Activated T-cell treated with anti-CD3 and anti-CD28 coated beads for 24 hours (primary cell): ENCODE measurements at places on chromosomes 7 and 10.

DNA sequence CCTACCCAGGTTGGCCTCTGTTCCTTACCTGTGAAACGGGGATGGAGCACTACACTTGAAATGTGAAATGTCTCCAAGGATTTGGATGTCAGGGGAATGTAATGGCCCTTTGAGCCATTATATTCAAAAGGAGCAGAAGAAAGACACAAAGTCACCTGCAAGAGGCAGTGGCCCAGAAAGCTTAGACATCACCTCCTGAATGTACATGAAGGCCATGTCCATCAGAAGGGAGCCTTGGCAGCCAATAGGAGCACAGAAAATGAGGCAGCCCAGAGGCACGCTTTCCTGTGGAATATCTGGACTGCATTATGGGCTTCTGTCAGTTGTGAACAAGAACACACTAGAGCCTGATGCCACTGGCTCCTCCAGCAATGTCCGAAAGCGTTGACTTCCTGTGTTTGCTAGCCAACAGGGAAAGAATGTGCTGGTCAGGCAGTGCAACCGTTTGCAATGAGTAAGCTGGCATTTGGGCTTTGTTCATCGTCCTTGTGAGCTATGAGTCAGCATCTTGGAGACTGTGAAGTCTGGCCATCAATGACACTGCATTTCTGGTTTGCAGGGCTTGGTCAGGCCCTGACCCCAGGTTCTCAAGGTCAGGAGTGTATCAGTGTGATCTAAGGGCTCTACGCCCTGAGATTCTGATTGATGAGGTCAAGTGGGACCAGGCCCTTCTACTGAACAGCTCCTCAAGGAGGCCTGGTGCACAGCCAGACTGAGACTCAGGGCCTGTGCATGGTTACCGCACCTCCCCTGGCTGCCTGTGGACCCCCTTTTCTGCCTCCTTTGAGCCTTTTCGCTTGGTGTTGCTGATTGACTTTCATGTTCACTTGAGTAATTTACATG, 222.4 kb downstream of the RPS24 start:
- DNase-seq = no peak

- DNase-seq = no peak
These were observed 87.8 kb downstream of the HDAC9 start for GRCh38 chr7:18583305-18583704.

- DNase-seq = no peak
These were observed 336.0 kb downstream of the PLXNA4 start for GRCh38 chr7:132240262-132240661.

GRCh38 chr10:99443500-99443899, 13.1 kb upstream of the GOT1 start:
- DNase-seq = no peak

DNA sequence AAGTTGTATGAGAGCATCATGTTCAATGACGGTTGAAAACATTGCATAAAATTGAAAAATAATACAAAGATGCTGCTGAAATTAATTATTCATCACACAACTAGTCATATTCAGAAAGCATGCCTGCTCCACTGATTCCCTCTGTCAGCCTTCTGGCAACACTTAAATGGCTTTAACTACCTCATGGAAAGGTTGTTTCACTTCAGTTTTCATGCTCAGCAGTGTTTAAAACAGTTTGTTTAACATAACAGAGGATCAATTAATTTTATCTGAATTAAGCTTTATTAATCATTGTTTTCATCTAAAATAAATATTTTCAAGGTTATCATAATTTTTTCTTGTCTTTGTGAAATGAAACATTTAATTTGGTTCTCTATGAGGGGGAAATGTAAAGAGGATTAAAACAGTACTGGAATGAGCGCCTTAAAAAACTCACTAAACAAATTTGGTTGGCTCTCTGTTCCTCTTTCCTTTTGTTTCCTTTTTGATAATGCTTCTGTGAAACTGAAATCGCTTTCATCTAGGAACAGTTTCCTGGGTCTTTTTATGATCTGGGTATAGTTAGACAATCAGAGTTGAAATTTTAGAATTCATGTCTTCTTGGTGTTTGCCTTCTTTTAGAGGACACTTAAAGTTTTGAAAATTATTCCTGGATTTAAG, 427.4 kb downstream of the SH2D4B start:
- DNase-seq = no peak

GRCh38 chr7:925601-926000, 28.9 kb downstream of the ADAP1 start:
- peak; percentile 55 for DNase-seq

GRCh38 chr7:116018731-116019130, 11.8 kb downstream of the TFEC start:
- DNase-seq = no peak

DNA sequence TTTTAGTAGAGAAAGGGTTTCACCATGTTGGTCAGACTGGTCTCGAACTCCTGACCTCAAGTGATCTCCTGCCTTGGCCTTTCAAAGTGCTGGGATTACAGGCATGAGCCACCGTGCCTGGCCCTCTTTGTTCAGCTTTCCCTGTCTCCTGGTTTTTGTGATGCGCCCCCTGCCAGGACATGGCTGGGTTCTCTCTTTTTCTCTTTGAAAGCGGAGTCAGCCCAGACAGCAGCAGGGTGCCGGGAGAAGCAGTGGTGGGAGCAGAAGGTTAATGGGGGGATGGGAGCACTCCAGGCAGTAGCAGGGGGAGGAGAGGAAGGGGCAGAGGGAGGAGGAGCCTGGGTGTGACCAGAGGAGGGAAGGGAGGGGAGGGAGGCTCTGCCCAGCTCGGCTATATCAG, 1.8 kb downstream of the MUC3A start:
- DNase-seq = no peak

GRCh38 chr10:131857156-131858117, 43.4 kb upstream of the PPP2R2D start:
- DNase-seq = no peak

GRCh38 chr7:28217143-28217542, 36.5 kb upstream of the JAZF1 start:
- no peak for DNase-seq

GRCh38 chr7:18828260-18828993, 289.0 kb downstream of the TWIST1 start:
- no peak for DNase-seq

DNA sequence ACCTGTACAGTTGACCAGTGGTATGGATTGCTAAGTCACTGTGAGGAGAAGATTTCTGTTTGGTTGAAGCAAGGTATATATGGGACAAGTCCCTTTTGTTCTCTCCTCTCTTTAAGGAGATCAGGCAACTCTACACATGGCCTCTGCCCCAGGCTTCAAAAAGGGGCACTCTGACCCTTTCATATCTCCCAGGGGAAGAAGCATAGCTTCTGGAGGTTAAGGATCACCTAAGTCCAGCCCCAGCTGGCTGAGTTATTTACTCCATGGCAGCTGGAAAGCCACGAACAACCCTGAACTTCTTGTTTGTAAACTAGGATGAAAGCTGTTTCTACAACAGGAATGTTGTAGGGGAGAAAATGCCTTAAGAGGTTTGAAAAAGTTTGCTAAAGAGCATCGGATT, 129.2 kb upstream of the FEZF1 start:
- no peak for DNase-seq

DNA sequence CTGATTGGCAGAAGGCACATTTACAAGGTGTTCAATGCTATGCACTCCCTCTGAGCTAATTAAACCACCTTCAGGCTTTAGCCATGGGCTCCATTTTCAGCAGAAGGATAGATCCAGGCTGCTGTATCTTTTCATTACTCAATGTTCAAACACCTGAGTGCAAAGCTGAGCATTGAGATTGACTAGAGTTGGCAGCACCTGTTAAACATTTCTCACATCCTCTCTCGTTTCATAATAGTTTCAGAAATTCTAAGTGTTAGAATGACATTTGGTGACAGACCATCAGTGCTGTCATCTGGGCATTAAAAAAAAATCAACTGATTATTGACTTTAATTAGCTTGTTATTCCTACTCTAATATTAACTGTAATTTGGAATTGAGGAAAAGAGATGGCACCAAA, 187.1 kb upstream of the SEMA3E start:
- no peak for DNase-seq

GRCh38 chr10:130660266-130660665, 524.1 kb downstream of the GLRX3 start:
- DNase-seq = no peak

DNA sequence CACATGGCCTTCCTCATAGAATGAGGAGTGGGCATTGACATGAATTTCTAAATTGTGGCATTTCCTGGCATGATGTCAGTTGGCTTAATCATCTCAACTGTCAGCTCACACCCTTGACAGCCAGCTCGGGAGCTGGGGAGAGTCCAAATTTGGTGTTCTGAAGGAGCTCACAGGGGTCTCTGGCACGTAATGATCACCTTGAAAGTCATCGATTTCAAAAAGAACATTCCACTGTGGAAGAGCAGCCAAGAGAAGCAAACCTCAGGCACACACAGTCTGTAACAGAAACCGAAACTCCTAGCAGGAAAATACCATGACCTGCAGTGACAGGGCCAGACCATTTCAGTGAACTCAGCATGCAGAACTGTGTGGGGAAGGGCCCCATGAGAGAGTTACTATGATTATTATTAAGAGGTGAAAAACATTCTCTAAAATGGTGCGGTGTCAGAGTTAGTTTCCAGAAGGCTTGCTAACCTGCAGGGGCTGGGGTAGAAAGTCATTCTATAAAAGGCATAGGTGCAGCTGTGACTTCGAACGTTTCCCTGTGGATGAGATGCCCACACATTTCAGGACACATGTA, 26.4 kb upstream of the KLF6 start:
- peak; percentile 53 for DNase-seq

DNA sequence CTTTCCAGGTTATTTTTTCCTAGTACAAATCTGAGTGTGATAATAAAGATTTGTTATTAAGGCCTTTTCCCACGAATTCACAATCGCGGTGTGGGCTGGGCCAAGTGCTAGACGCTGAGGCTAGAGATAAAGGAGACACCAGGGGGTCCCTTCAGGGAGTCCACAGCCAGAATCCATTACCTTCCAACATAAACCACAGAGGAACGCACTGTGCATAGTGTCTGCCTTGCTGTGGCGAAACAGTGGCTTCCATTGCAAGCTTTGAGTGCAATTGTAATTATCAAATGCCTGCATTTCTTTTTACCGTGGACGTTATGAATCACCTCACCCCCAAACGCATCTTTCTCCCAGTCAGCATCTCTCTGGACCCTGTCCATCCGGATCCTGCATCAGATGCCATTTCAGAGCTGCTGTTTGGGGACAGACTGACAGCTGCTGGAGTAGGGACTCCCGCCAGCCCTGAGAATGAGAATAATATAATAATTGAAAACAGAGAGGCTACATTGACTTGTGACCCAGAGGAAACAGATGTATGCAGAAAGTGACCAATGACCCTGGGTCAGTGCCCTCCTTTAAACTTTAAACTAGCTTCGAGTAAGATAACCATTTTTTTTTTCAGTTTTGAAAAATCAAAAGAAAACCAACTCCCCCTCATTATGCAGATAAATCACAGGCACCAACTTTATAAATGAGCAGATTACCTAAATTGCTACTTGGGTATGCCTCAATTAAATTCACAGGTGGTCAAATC, 456.2 kb upstream of the NRP1 start:
- no peak for DNase-seq

GRCh38 chr10:77643795-77644468, 6.3 kb upstream of the KCNMA1 start:
- DNase-seq = no peak

DNA sequence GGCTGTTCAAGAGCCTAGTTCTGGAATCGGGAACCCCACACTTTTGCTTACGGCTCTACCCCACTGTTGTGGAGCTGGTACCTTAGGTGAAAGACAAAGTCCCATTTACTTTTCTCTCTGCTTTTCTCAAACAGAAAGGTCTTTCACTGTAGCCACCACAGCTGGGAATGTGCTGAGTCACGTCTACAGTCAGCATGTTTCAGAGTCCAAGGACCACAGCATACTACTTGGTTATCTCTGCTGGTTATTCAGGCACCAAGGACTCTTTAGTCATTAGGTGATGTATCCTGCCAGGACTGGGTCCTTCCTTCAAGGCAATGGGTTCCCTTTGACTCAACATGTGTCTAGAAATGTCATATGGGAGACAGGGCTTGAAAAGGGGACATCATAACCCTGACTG, 266.8 kb upstream of the STEAP1 start:
- DNase-seq = no peak

DNA sequence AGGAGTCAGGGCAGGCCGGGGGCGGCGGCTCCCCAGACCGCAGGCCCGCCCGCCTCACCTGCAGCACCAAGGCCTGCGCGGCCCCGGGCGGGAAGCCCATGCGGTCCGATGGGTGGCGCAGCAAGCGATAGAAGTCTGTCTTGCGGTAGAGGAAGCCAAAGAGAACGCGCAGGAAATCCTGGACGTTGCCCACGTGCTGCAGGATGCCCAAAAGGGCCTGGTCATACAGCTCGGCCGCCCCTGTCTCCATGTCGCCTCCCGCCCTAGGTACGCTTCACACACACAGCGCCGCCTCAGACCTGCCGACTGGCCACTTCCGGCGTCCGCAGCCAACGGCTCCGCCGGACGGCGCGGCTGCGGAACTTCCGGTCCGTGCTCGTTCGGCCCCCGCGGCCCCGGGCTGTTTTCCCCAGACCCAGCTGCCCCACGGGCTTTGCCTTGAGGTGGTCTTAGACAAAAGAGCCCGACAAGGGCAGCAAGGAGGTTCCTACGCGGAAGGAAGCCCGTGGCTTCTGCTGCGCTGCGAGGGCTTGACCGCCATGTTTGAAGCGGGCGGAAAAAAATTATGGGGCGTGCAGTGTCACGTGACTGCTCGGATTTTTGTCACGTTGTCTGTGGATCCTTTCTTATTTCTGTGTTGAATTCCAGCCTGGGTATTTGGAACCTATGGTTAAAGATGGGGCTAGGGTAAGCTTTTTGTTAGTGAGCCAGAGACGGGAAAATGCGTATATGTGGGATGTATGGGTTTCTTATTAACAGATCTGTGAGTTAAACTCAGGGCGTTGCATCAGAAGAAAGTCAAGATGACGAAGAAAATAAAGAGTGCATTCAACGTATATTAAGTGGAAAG, at the start of gene NUDCD3:
TSS of gene NUDCD3 (minus strand) at position 308 of the 850 bp plus-strand sequence. CDS start at position 250, 58 bp downstream.
- DNase-seq = peak; percentile 79

- DNase-seq = no peak
These were observed 98.9 kb downstream of the NEURL1 start for GRCh38 chr10:103592186-103593021.

DNA sequence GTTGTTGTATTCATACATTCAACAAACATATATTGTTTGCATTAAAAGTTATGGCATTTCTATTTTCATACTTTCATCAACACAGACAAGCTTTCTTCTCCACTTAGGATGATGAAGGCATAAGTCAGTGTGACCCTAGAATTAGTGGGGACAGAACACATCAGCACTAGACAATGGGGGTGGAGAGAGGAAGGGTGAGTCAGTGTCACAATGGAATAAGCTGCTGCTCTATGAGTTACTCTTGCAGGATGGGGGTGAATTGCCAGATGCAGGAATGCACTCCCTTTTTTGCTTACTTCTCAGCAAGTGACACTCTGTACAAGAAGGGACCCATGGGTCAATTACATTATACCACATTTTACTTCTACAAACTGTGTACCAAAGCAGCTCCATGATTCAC, 74.0 kb downstream of the DGKI start:
- DNase-seq = no peak

DNA sequence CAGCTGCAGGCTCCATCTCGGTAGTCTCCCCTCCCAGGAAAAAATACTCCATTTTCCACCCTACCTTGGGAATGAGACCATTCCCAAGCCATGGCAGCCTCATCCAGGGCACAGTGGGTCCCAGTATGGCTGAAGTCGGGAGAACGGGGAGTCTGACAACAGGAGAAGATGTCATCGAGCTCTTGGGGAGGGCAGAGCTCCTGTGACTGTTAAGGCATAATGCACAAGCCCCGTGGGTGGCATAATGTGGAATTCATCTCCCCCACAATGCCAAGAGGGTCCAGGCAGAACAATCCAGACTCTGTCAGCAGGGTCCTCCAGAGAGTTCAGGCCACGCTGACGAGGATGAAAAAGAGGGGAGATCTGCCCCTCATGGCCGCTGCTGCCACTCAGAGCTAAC, 279.4 kb downstream of the PLXNA4 start:
- DNase-seq = no peak

GRCh38 chr10:121368347-121369025, 229.8 kb downstream of the FGFR2 start:
- no peak for DNase-seq
